Left lung (tissue), 14 donors: ENCODE measurements at places on chromosomes 16 and 17. TPM values are rescaled to one million over a fixed set of nuclear protein-coding genes. Genes with fewer than 3 reads are reported as not detected.

Gene PSMD11
- total RNA-seq: 67.4 TPM

GRCh38 chr16:83418565-83418964 lies 389.2 kb upstream of the HSBP1 start:
- H3K4me3 ChIP-seq: no peak overlapping the region
- no peak for DNase-seq
- H3K27me3 ChIP-seq: no peaks in the 10 kb centered on the region
- no peaks in the 10 kb centered on the region for H3K36me3 ChIP-seq
- no peaks in the 10 kb centered on the region for H3K4me1 ChIP-seq

DNA sequence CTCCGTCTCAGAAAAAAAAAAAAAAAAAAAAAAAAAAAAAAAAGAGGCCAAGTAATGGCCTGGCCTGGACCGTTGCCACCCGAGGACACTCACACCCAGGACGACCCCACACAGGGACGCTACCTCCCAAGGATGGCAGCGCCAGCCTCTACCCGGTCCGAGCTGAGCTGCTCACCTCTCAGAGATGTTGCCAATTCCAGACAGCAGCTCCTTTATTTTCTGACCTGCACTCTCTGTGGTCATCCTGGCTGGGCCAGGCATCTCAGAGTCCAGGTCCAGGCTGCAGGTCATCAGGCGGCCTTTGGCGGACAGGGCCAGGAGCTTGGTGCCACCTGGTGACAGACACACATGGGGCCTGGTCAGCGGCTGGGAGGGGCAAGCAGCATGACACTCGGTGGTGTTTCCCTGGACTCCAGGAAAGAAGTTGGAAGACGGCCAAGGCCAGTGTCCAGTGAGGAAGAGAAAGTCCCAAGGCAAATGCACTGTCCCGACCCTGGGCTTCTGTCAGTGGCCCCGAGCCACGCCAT lies 3.1 kb downstream of the FAAP100 start:
- DNase-seq: no peak
- peaks cover 68% of the 10 kb centered on the region for H3K36me3 ChIP-seq
- peaks cover 38% of the 10 kb centered on the region for H3K4me1 ChIP-seq
- no peaks in the 10 kb centered on the region for H3K27me3 ChIP-seq
- no peak overlapping the region for H3K27ac ChIP-seq

DNA sequence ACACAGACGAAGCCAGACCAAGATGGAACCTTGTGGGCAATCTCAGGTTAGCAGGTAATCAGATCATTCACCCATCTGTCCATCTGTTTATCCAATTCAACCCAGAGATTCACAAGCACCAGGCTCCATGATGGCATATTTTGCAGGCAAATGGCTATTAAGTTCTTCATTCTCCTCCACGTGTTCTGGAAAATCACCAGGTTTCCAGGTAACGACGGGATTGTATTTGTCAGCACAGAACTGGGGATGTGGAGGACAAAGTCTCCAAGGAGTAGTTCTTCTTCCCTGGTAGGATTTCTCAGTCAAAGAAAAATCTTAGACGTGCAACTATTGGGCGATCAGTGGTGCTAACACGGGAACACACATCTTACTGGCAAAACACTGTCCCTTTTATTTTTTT lies 368.8 kb downstream of the SLC39A11 start:
- no peaks in the 10 kb centered on the region for H3K27me3 ChIP-seq
- DNase-seq: no peak
- no peak overlapping the region for H3K4me3 ChIP-seq
- no peak overlapping the region for H3K27ac ChIP-seq

GRCh38 chr16:1280783-1281182 lies 24.9 kb downstream of the TPSD1 start:
- no peaks in the 10 kb centered on the region for H3K36me3 ChIP-seq
- H3K4me1 ChIP-seq: no peaks in the 10 kb centered on the region
- H3K27ac ChIP-seq: no peak overlapping the region
- DNase-seq: no peak

Gene GRB2
- 214 TPM for total RNA-seq

- no peaks in the 10 kb centered on the region for H3K4me1 ChIP-seq
- DNase-seq: no peak
- H3K4me3 ChIP-seq: no peak overlapping the region
These were observed 312.0 kb downstream of the CBLN1 start for GRCh38 chr16:48969611-48970010.

DNA sequence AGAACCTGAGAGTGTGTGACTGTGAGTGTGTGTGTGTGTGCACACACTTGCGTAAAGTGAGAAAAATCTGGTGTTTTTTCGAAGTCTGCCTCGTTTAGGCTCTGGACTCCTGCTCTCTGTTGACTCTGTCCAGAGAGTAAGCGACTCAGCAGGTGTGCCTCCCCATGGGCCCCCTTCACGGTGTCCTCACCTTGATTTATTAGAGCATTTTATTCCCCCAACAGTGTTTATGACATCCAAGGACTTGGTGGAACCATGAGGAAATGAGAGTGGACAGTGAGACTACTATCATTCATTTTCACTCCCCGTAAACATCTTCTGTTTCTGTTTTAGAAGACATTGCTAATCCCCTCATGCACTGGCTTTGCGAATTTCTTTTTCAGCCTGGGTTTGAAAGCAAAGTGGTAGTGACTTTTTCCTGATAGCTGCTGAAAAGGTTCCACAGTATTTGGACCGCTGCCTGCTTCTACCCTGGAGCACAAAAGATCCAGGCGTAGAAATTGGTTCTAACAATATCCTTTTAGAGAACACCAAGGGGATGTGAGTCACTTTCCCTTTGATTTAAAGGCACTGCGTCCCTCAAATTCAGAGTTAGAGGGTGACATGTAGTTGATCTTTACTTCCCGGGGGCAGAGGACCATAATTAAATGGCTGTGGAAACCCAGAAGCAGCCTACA lies 218.2 kb downstream of the WWOX start:
- H3K4me3 ChIP-seq: no peak overlapping the region
- no peaks in the 10 kb centered on the region for H3K4me1 ChIP-seq
- DNase-seq: no peak

GRCh38 chr17:70225276-70225675 lies 55.9 kb downstream of the KCNJ2 start:
- no peak for DNase-seq
- no peaks in the 10 kb centered on the region for H3K27me3 ChIP-seq
- no peaks in the 10 kb centered on the region for H3K36me3 ChIP-seq
- H3K4me1 ChIP-seq: no peaks in the 10 kb centered on the region
- no peak overlapping the region for H3K27ac ChIP-seq

Gene SPATA22
- total RNA-seq: 0.26 TPM

Gene CES5A
- not detected for total RNA-seq

DNA sequence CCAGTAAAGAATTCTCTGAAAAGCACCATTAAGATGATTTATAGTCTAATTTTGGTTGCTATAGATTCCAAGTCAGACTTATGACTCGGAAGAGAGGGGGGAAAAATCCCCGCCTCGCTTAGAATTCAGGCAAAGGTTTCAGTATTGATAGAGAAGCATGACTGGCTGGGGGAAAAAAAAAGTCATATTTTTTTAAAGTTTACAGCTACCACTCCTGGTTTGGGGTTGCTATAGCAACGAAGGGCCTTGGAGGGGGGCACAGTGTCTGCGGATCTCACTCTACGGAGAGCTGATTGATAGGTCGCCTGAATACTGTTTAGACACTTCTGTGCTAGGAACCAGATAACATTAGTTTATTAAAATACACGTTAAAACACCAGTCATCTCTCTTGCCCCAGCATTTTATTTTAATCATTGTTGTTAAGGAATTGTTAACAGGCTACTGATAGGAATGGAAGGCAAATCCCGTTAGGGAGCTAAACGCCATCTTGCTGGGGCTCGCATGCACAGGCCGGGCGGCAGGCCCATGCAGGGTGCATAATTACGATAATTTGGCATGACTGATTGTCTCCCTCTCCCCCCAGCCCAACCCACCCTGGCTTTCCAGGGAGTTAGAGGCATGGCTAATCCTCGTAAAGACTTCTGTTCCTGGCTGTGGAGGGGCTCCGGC lies 380.0 kb upstream of the XYLT1 start:
- DNase-seq: no peak
- H3K36me3 ChIP-seq: no peaks in the 10 kb centered on the region
- H3K4me1 ChIP-seq: no peaks in the 10 kb centered on the region
- no peak overlapping the region for H3K4me3 ChIP-seq
- H3K27me3 ChIP-seq: peaks cover 4% of the 10 kb centered on the region
- H3K27ac ChIP-seq: no peak overlapping the region

DNA sequence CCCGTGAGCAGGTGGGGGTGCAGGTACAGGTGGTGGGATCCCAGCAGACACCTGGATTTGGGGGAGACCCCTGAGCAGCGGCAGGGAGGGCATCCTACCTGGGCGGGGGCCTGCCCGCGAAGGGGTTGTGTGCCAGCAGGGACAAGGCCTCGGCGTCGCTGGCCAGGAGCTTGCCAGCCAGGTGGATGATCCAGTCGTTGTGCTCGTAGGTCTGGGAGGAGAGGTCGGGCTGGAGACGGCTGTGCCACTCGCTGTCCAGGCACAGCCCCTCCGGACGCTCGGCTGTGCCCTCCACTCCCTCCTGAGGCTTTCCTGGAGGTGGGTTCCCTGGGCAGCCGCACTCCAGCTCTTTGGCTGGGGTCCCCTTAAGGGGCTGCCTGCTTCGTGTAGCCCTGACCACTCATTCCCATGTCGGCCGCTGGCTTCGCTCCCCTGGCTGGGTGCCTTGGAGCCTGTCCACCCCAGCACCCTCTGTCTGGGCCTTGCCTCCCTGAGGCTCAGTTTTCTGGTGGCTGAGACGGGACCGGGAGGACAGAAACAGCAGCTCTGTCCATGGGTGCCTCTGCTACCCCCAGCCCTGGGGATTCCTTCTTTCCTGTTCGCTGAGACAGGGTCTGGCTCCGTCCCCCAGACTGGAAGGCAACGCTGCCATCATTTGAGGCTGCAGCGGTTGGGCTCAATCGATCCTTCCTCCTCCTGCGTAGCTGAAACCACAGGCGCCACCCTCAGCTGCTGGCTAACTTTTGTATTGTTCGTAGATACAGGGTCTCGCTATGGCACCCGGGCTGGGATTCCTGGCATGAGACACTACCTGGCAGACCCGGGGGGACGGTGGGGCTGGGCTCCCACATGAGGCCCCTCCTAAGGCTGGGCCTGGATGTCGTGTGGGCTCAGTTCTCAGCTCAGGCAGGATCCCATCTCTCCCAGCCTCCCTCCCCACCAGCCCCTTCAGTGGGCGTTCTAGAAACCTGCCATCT lies 68.6 kb upstream of the GNG13 start:
- no peaks in the 10 kb centered on the region for H3K27me3 ChIP-seq
- H3K27ac ChIP-seq: no peak overlapping the region
- H3K36me3 ChIP-seq: peaks cover 43% of the 10 kb centered on the region

GRCh38 chr17:51000835-51001638 lies 119.6 kb downstream of the SPAG9 start:
- peak; percentile 78 for DNase-seq
- H3K36me3 ChIP-seq: no peaks in the 10 kb centered on the region
- no peaks in the 10 kb centered on the region for H3K4me1 ChIP-seq
- H3K4me3 ChIP-seq: no peak overlapping the region

- H3K27me3 ChIP-seq: peaks cover 11% of the 10 kb centered on the region
- H3K27ac ChIP-seq: no peak overlapping the region
- no peaks in the 10 kb centered on the region for H3K36me3 ChIP-seq
These were observed 45.1 kb upstream of the HNF1B start for GRCh38 chr17:37789771-37790541.

DNA sequence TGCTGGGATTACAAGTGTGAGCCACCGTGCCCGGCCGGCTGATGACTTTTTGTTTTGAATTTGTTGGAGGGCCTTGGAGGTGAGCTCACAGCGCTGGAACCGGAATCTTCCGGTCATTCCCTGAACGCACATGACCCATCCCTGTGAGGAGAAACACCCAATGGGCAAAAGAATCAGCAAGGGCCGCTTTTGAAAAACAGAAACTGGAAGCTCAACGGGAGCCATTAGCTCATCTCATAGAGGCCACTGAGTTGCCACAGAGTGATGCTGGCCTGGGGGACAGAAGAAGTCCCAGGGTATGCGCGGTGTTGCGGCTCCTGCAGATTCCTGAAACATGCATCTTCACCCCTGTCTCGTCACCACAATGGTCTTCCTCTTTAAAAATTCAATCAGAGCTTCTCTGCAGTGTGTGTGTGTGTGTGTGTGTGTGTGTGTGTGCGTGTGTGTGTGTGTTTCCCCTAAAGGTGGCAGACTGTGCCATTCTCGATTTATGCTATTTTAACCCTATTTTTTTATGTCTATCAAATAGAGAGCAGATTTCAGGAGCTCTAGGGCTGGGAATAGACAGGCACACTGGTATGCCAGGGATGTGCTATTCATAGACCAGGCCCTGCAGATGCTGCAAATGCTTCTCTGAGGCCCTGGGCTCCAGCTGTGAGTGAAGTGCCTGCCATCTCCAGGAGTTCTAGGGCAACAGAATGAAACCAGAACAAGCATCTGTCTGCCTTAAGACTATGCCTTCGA lies 68.3 kb downstream of the MARCHF10 start:
- H3K27me3 ChIP-seq: no peaks in the 10 kb centered on the region
- H3K4me3 ChIP-seq: no peak overlapping the region
- DNase-seq: no peak
- no peaks in the 10 kb centered on the region for H3K36me3 ChIP-seq

Gene HOXB1
- total RNA-seq: not detected

DNA sequence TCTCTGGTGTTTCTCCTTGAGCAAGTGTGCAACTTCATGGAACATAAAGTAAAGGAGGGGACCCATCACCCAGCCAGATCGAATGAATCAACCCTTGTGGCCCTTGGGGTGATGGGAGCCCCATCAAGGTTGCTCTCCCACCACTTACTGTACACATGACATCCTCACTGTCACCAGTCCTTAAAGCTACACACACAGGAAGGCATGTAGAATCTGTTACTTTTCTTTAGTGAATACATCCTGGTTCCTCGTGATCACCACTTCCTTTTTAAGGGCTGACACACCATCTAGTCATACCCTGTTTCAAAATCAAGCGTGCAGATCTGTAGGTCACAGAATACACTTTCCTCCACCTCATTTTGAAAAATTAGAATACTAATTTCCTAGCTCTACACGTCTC lies 22.6 kb upstream of the MPHOSPH6 start:
- H3K27me3 ChIP-seq: no peaks in the 10 kb centered on the region
- H3K36me3 ChIP-seq: no peaks in the 10 kb centered on the region
- H3K4me3 ChIP-seq: no peak overlapping the region
- no peak for DNase-seq
- H3K27ac ChIP-seq: no peak overlapping the region
- peaks cover 3% of the 10 kb centered on the region for H3K4me1 ChIP-seq

Gene MYH11
- 47.3 TPM for total RNA-seq

DNA sequence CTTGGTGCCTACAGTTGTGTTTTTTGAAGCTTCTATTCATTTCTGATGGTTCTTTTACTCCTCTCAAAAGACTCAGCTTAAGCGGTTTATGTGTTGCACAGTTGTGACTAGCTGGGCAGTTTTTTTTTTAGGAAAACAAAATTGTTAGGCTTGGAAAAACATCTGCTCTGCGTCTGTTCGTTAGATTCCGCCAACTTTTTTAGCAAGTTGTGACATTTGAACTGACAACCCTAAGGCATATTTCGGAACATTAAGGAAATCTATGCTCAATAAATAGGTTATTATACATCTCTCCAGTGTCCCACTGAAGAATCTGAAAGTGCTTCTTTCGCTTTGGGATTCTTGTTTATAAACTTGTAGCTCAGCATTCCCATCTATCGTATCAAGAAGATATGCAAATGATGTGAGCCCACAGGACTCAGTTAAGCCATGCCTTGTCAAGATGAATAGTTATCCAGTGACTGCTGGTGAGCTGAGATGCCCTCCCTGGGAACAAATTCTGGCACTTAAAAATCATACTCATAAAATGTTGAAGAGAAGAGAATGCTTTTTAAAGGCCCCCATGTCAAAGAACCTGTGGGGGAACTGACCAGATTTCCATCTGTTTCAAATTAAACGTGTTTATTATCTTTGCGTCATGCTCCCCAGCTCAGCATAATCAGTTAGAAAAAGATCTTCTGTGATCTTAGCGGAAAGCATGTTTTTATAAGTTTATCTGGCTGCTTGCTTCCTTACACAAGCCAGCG lies 109.0 kb upstream of the FAM20A start:
- H3K36me3 ChIP-seq: no peaks in the 10 kb centered on the region
- no peak overlapping the region for H3K4me3 ChIP-seq
- no peaks in the 10 kb centered on the region for H3K27me3 ChIP-seq
- DNase-seq: no peak
